Fibroblast of skin of scalp (primary cell): ENCODE measurements at places on chromosomes 1 and 21.

- no peak for DNase-seq
These were observed 89.7 kb downstream of the PSMG1 start for GRCh38 chr21:39093526-39093925.

DNA sequence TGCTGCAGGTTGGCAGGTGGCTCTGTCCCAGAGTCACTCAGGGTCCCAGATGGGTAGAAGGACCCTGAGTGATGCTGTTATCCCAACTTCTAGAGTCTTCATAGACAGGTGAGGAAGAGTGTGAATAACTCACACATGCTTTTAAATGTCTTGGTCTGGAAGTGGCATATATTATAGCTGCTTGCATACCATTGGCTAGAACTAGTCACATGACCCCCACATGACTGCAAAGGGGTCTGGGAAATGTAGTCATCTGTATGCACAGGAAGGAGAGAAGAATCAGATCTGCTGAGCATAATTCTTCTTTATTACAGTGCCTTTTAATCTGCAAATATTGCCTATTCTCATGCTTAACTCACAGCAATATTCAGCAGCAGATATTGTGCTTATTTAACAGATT lies 28.2 kb upstream of the KLHDC7A start:
- DNase-seq, result peak; percentile 1

GRCh38 chr1:67894981-67895735 lies 61.9 kb upstream of the GNG12 start:
- no peak for DNase-seq

DNA sequence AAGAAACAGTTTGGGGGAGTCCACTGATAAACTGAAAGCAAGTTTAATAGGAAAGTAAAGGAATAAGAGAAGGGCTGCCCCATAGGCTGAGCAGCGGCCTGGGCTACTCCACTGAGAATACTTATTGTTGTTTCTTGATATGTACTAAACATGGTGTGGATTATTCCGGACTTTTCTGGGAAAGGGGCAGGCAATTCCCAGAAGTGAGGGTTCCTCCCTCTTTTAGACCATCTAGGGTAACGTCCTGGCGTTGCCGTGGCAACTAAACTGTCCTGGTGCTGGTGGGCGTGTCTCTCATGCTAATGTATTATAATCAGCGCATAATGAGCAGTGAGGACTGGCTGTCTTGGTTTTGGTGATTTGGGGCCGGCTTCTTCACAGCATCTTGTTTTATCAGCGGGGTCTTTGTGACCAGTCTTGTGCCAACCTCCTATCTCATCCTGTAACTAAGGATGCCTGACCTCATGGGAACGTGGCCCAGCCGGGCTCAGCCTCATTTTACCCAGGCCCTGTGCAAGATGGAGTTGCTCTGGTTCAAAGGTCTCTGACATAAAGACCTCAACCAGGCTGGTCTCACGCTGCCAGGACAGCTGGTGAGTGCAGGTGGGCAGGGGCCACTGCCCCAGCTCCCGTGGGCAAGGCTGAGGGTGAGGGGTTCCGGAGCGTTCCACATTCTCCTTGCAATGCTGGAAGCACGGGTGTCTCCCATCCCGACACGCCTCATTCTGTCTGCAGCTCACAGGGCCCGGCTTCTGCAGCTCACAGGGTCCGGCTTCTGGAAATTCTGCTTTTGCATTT lies 19.6 kb upstream of the C1orf159 start:
- no peak for DNase-seq

GRCh38 chr1:20663365-20663764 lies 2.2 kb upstream of the DDOST start:
- DNase-seq, result no peak
